RPMI7951 (cell line): ENCODE measurements at places on chromosomes 6 and 20. TPM values are rescaled to one million over a fixed set of nuclear protein-coding genes. Genes with fewer than 3 reads are reported as not detected.

DNA sequence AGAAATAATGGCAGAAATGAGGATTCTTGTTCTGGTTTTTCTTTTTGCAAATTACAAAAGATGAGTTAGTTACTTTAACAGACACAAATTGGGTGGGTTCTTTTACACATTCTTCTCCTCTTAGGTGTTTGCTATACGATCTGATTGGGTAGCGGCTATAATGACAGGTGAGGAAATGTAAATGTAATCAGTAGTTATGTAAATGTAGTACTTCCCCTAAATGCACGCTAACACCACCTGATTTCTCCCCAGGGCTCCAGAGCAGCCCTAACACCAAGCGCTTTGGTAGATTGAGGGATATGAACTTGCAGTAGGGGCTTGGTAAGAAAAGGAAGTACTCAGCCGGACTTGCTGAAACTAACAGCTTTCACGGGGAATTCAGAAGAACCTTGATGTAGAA, 499.4 kb upstream of the NOX3 start:
- DNase-seq, result no peak

- DNase-seq, result no peak
These were observed 379.4 kb upstream of the MAN1A1 start for GRCh38 chr6:119728935-119729334.

GRCh38 chr6:2447931-2448330, 202.5 kb upstream of the GMDS start:
- DNase-seq, result no peak

- DNase-seq, result no peak
These were observed 35.2 kb downstream of the FAM184A start for GRCh38 chr6:119043265-119043664.

DNA sequence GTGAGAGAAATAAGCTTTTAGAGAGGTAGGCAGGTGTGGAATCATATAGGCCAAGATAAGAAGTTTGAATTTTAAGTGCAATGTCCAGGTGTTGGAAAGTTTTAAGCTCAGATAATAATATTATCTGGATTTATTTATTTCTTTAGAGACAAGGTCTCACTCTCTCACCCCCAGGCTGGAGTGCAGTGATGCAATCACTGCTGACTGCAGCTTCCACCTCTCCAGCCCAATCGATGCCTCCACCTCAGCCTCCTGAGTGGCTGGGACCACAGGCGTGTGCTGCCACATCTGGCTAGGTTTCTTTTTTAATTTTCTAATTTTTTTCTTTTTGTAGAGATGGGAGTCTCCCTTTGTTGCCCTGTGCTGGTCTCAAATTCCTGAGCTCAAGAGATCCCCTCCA, 5.5 kb upstream of the MAS1L start:
- no peak for DNase-seq

DNA sequence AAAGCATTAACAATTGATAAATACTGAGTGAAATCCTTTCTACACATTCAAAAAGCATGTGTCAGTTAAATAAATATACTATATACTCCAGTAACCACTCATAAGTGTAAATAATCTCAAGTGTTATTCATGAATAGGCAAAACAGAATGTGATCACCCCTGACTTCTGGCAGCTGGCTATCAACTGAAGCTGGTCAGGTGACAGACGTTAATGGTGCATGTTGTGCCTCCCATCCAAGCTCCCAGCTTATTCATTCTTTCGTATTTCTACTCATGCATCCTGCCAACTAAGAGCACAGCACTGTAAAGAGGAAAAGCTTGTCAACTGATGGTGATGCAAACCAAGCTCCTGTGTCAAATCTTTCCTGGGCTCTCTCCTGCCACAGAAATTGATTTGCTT, 7.7 kb downstream of the PSMB1 start:
- no peak for DNase-seq

DNA sequence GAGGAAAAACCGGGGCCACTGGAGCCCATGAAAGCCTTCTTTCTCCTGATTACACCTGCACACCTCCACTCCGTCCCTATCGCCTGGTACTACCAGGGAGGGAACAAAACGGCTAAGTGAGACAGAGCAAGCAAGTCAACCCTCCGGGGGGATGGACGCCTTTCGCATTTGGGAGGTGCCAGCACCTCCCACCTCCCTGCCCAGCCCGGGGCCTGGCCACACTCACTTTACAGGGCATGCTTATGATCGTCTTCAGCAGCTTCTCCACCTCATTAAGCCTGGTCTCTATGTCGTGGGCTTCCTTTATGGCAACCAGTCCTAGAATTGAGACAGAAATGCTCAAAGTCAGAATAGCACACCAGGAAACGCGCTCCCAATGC, 13.7 kb downstream of the PXDC1 start:
- DNase-seq, result no peak

- DNase-seq, result no peak
These were observed 40.7 kb downstream of the MAP3K5 start for GRCh38 chr6:136751522-136751956.

DNA sequence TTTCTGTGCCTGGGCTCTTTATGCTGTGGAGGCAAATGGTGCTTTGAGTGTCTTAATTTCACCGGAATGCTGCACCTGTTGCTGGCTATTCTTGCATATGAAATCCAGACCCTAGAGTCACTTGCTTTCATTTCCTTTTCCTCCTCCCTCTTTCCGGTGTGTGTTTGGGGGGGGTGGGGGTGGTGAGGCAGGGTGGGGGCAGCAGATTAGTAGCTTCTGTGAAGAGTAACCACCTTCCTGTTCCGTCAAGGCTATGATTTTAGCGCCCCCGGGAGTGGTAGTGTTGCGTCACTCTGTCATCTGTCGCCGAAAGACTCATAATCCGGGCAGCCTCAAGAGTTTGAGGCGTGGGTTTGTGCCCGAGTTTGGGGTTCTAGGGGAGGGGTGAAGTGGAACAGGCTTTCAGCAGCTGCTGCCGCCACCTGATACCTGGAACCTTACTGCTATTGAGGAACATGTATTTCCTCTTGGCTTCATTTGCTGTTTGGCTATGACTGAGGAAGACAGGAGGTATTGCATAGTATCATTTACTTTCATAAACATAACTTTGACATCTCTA, 49.1 kb downstream of the UTRN start:
- no peak for DNase-seq

GRCh38 chr6:166769648-166770047, 142.6 kb upstream of the RPS6KA2 start:
- no peak for DNase-seq

DNA sequence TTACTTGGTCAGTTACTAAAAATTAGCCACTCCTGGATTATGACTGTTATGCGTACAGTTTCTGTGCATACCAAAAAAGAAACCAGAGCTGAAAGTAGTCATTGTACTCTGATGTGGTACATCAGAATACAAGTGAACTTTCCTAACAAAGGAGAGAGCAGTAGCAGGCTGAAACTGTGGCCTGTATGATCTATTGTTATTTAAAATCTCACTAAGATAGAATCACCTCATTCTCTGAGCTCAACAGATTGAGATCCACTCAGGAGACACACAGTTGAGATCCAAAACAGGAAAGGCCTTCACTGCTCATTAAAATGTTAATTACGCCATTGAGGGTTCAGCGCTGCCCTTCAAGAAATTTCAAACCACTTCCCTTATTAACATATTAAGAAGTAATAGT, 576.4 kb downstream of the LMBRD1 start:
- DNase-seq, result no peak

DNA sequence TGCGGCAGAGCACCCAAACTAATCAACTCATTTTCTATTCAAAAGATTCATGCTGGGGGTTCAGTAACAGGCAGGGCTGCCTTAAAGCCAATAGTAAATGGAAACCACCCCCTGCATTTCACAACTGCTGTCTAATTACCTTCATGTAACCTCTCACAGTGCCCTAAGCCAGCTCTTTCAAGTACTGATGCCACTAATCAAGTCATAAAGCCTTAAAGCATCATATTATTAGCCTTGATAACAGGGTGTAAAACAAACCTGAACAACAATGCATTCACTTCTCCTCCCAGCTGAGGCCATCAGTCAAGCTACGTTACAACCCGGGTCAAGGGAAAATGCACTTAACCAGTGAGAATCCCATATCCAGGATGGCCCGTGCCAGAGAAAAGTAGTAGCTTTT, 33.0 kb downstream of the TRERF1 start:
- no peak for DNase-seq

DNA sequence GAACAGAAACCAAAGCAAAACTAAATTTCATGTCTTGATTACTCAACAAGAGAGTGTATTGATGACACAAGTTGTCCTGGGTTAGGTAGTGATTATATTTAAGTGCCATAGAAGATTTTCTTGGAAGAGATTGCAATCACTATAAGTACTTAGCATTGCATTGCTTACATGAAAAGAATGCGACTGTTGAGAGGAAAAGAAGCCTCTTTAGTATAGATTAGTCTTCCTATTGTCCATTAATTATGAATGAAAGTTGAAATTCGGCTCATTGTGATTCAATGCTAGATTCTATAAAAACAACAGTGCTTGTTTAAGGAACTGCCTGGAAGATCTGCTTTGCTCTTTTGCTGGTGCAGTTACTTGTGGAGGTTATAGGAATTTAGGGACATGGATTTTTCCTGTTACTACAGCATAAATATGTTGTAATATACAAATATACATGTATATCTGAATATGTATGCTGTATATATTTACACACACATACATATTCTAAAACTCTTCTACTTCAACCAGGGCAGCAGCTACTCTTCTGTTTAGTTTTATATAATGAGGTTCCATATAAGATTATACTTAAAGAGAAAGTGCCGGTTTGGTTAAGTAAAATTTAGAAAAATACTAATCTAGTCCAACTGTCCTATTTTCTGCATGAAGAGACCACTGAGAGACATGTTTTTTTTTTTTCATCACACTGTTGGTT, 796.3 kb downstream of the KIF16B start:
- DNase-seq, result no peak

- peak; percentile 78 for DNase-seq
These were observed 64.2 kb downstream of the YTHDF1 start for GRCh38 chr20:63151554-63152321.

- no peak for DNase-seq
These were observed 87.6 kb downstream of the MYLK4 start for GRCh38 chr6:2663123-2663522.

GRCh38 chr6:99746261-99746895, 139.7 kb downstream of the PRDM13 start:
- DNase-seq, result peak; percentile 69

DNA sequence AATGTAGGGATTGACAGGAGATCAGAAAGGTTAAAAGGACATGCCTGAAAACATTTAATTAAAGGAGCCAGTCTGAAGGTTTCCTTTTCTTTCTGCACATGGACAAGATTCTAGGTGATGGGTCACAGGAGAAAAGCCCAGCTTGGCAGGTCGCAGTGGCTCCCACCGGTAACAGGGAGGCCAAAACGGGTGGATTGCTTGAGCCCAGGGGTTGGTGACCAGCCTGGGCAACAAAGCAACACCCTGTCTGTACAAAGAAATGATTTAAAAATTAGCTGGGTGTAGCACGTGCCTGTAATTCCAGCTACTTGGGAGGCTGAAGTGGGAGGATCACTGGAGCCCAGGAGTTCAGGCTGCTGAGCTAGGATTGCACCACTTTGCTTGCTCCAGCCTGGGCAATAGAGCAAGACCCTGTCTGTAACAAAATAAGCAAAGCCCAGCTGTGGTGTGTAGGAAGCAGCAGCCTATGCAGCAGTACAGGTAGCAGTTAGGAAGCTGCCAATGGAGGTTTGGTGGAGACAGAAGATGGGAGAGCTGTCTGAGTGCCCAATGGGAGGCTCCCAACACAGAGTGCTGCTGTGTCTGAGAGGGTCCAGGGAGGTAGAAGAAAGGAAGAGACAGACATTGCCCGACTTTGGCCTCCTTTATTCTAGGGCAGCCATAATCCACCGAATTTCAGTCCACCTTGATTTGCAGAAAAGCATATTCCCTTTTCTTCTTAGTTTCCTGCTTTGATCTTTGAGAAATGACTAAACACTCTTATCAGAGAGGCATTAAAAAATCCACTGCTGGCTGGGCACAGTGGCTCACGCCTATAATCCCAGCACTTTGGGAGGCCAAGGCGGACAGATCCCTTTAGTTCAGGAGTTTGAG, 7.1 kb upstream of the AP5S1 start:
- no peak for DNase-seq

Gene IPCEF1
- total RNA-seq, result under 0.01 and 0.59 TPM in 2 replicates

Gene SYCP2L
- 0.49 and 4.9 TPM in 2 replicates for total RNA-seq

Gene MOXD1
- 96.5 and 109 TPM in 2 replicates for total RNA-seq

Gene SLC17A2
- not detected in 2 replicates for total RNA-seq

Gene TP53TG5
- not detected in 2 replicates for total RNA-seq
